ENCODE measurements at places on chromosomes 7 and 10.

GRCh38 chr7:116432527-116432916, 67.0 kb upstream of the CAV2 start:
- no peak for DNase-seq

DNA sequence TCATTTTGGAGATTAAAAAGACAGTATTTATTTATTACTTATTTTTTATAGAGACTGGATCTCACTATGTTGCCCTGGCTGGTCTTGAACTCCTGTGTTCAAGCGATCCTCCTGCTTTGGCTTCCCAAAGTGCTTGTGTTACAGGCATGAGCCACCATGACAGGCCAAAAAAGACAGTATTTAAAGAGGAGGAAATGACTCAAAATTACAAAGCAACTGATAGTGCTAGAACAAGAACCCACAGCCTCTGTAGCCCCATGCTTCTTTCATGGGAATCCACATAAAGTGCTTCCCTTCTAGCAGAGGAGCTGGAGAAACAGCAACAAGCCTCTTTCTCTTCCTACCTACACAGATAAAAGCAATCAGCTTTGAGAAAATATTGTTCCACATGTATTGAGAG, 230.7 kb upstream of the PODXL start:
- no peak for DNase-seq

DNA sequence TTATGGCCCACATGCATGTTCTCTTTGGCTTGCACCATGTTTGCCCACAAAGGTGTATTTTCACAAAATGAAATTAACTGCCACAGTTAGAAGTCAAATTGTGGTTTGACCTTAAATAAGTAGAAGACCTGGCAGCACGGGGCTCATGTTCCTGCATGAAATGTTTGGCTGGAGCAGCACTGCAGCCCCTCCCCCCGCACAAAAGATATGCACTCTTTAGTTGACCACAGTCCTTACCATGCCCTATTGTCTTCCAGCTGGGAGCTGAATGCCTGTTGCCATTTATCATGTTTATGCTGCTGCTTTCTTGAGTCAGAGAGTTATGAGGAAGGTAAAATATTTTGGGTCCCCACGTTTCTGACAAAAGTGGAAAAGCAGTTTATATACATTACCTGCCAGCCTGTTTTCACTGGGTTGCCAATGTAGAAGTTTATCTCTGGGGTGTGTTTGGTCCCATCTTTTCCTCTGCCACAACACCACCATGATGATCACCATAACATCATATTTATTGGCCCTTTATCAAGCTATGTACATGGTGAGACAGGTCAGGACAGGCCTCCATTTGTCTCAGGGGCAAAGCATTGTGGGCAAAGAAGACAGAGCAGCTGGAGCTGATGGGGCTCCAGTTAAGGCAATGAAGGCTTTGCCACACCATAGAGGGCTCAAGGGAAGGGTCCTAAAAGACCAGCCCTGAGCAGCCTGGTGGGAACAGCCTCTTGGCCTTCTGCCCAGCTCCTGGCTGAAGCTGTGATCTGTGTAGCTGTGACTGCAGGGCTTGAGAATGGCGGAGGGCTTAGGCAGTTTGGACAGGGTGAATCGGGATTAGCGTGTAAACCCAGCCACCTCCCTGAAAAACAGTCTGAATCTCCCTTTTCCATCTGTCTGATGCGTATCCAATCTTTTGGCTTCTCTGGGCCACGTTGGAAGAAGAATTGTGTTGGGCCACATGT, 5.4 kb downstream of the PRF1 start:
- no peak for DNase-seq

DNA sequence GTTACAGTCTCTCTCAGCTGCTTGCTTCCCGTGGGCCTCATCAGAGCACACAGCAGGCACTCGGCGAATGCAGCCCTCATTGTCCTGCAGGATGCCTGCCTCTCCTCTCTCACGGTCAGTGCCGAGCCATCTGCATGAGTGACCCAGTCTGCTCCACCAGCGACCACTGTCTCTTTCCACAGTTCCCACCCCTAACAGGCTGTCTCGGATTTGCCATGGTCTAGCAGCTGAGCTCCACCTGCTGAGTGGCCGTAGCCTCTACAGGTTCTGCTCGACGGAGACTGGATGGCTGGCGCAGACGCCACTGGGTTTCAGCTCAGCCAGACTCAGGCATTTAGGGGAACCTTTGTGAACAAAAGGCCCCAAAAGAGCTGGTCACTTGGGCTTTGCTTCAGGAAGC, 209.4 kb upstream of the FOXK1 start:
- DNase-seq, result no peak

DNA sequence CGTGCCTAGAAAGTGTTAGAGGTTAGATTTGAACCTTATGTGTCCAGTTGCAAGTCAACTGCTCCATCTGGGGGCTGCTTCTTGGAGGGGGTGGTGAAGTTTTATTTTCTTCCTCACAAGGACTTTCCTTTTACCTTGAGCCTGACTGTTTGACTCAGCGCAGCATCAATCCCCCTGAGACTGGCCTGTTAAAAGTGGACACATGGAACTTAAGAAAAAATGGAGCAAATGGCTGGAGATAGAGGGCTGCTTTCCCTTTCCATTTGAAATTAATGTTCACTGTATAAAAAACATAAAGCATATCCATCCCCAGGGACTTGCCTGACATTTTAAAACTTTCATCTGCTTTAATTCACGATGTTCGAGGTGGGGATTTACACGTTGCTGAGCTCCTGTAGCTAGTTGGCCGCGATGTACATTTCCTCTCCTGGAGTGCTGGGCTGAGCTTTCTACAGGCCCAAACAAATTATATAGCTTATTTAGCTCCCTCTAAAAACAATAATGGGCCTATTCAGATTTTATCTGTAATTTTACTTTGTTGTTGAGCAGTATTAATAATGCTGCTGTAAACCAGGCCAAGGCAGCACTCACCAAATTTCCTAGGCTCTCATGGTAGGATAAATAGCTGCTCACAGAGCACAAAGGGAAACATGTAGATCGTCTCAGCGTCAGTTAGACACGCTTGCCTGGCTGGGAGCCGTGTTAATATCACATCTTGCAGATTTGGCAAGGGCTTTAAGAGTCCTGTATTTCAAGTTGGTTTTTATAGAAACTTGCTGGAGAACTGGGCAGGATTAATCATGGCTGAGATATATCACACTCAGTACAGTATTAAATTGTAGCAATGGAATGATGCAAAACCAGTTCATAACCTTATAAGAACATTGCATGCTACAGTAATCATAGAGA, 251.5 kb downstream of the LRMDA start:
- DNase-seq, result no peak

DNA sequence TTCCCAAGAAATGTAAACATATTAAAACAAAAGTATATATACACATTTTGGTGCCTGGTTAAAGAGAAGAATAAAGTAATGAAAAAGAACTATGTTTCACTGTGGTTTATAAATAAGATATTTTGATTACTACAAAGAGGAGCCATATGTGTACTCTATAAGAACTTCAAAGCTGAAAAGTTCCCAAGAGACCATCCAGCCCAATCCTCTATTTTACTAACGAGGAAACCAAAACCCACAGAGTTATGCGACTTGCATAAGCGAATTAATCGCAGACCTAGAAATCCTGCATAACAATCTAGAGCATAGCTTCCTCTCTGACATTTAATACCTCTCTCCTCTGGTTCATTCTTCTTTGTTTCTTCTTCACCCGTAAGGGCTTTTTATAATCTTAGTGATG, 937.1 kb downstream of the CNTNAP2 start:
- DNase-seq, result no peak

DNA sequence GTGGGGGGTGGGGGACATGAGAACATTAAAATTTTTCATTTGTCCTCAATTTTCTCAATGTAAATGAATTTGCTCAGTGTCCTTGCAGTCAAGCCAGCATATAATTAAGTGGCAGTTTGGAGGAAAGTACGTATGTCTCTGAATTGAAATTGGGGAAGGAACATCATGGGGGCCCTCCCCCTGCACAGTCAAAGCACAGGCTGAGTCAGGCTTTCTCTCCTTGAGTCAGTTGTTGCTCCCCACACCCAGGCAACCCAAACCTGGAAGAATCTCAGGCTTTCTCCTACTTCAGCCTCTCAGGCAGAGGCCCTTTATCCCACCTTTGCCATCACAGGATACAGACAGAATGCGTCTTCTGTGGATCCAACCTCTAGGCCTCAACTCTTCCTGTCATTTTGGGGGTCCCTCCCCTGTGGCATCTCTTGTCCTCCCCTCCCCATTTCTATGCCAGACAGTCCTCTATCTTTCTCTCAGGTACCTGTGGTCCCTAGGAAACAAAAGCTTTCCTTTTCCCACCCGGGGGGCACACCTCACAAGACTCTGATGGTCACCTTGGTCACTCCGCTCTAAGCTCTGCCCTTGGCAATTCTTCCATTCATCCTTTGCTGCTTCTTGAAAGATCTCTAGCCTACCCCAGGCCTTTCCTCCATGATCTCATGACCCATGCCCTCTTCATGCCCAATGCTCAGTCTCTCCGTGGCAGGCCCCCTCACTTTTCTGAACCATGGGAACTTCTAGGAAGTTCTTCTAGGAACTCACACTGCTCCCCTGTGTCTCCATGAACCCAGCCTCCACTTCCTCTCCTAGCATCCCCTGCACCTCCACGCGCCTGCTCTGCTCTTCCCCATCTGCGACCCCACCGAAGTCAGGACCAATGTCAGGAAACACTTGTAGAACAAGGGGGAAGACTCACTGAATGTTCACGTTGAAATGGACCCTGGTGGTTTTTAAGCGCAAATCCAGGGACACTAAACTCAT, 40.4 kb downstream of the CREB3L2 start:
- DNase-seq, result no peak

GRCh38 chr10:11908991-11909390, 85.8 kb downstream of the PROSER2 start:
- DNase-seq, result no peak

DNA sequence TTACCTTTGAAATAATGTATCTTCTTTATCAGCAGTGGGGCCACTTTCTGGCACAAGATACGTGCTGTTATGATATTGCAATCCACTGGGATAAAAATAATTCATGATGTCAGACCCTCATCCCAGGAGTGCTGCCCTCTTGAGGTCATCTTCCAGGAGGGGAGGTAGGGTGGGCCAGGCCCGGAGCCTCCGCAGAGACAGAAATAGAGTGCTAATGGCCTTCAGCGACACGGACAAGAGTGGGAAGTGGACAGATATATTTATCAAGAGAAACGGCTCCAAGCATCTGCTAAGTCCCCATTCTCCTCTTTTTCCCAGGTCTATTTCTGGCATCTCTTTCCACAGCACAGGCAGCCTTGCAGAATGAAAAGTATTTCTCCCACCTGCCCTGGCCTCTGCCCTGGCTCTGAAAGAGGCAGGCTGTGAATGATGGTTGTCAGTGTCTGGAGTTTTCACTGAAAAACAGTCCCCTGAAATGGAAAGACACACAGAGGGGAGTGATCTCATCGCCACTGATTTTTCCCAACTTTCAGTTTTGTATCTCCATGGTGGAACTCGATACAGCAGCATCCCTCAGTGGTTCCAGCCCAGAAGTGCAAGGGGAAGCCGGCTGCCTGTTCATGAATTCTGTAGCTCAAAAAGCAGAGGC, 251.7 kb upstream of the MYO3A start:
- no peak for DNase-seq

DNA sequence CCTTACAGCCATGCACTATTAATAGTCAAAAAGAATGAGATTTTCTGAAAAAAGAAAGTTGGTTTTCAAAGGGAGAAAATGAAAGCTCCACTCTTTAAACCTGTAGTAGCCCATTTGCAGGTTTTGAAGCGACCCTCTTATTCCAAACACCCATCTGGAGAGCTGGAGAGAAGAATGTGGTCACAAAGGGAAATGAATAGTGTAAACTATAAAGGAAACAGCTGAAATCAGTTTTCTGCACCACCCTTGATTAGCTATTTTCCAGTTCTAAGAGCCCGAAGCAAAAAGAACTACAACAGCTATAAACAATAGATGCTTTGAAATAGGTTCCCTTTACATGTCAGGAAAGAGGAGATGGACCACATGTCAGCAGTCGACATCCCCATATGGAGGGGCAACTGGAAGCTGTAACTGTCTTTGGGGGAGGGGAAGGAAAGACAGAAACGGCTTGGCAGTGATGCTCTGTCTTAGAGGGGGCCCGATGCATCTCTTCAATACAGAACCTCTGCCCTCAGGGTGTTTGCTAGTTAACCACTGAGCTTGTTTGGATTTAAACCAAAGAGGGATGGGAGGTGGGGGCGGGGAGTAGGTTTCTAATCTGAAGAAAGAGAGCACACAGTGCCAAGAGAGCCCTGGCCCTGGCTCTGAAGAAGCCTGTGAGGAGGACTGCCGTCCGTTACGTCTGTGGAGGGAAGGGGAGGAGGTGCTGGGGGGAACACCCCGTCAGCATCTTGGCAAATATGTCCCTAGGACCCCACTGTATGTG, 55.3 kb downstream of the CPVL start:
- no peak for DNase-seq

DNA sequence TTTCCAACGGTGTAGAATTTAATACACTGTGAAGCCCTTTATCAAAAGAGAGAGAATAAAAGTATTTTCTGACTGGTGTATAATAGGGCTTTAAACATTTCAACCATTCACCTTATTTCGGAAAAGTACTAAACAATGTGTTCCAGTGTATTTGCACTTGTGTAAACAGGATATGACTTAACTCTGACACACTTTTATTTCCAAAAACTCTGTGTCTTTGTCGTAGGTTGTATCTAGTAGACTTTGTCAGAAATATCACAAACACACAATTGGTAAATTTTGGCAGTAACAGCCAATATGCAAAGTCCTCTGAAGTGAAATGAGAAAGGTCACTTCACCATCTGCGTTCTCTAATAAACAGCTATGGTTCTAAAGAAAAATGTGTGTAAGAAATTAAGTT, 10.3 kb upstream of the TSPAN13 start:
- no peak for DNase-seq

DNA sequence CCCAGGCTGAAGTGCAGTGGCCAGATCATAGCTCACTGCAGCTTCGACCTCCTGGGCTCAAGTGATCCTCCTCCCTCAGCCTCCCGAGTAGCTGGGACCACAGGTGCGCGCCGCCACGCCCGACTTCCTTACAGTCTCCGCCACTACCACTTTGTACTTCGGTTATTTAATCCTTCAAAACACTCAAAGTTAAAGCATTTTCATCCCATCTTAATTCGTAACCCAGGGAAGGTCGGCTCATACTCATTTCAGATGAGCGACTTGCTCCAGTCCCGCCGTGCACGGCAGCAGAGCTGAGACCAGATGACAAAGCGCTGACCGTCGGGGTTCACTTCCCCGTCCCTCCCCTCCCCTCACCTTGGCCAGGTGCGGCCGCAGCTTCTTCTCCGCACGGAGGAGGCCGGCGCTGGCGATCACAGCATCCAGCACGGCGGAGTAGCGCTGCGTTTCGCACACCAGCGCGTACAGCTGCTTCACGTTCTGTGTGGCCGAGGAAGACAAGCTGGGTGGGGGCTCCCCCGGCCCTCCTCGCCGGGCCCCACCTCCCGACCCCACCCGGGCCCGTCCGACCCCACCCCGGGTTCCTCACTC, 457 bp downstream of the NSUN5 start:
- DNase-seq, result no peak

DNA sequence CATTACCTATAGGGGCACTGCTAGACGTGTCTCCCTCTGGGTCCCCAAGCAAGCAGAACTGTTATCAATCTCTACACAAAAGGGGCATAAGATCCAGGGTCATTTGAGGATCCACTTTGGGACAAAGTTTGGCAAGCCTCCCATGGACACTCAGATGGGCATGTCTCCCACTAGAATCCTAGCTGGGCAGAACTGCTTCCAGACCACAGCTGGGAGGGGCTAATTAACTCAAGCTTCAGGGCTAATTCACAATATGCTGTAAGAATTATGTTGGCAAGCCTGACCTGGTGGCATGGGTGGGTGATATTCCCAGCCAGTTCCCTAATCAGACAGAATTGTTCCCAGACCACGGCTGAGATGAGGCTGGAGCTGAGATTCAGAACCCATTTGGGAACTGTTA, 738.4 kb upstream of the FZD8 start:
- DNase-seq, result no peak

- DNase-seq, result no peak
These were observed 10.3 kb upstream of the INSIG1 start for GRCh38 chr7:155287284-155287935.
